Left hindlimb (tissue), 1 donor: ENCODE measurements at places on chromosomes 7 and 10.

GRCh38 chr10:43166880-43167497 is 28.7 kb downstream of the CSGALNACT2 start:
- no peak for DNase-seq

DNA sequence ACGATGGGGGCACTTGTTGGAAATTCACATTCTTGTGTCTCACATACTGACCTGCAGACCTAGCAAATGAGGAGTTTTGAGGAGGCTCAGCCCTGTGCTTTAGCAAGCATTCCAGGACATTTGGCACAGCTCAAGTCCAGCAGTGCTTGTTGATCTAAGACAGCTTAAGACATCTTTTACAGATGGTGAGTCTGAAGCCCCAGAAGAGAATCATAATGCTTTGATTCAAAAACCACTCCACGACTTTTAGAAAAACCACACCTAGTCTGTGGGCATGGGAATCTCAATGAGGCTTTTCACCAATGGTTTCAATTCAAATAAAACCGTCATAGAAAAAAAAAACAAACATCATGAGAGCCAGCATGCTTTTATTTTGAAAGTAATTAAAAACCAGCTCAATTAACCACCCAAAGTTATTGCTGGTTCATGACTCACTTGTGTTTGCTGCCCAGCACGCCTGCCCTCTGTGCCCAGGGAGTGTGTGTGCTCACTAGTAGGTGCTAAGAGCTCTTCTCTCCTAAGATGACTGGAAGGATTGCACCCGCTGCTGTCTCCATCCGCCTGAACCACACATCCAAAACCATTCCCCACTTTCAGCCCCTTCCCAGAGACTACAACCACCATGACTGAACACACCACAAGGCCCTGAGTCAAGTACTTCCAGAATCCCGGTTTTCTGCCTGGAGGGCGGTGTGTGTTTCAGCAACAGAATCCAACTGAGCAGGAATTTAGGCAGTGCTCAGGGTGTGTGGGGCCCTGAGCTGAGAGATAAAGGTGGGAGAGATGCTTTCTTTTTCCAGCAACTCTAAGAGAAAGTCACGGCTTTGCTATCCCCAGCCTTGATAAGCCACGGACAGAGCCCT is 130.2 kb upstream of the ADAM12 start:
- no peak for DNase-seq

- DNase-seq: no peak
These were observed 89.2 kb upstream of the NPS start for GRCh38 chr10:127459918-127460317.

- DNase-seq: no peak
These were observed 13.7 kb upstream of the INMT start for GRCh38 chr7:30738026-30738915.

GRCh38 chr10:35523670-35524225 is 81.4 kb upstream of the GJD4 start:
- DNase-seq: no peak

GRCh38 chr10:108583877-108584276 is 1339.4 kb downstream of the XPNPEP1 start:
- no peak for DNase-seq

DNA sequence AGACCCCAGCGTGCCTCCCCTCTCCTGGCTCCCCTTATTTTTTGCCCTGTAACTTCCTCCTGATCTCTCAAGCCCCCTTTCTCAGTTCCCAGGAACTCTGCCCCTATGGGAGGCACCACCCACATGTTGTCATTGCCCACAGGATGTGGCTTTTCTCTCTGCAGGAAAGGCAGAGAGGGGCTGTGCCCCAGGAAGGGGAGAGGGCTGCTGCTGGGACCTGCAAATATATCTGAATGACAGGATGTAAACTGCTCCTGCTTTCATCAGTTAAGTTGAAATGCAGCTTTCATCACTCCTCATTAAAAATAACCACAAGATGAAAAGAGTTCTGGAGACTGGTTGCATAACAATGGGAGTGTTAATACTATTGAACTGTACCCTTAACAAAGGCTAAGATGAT is 103.3 kb downstream of the CLEC2L start:
- no peak for DNase-seq

- DNase-seq: no peak
These were observed 34.3 kb downstream of the MAPK8 start for GRCh38 chr10:48340734-48341133.

DNA sequence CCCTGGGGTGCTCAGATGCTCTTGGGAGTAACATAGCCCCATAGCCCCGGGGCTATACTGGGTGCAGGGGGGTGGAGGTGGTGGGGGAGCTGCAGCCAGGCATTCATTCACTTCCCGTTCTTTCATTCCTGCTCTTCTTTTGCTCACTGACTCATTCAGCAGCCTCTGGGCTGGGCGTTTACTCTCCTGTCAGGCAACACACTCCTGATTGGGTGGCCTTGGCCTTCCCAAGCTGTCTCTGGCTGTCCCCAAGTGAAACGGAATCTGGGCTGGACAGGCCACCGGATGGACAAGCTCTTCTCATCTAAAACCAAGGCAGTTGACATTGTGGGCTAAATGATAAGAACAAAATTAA is 34.6 kb downstream of the CHST3 start:
- DNase-seq: no peak

GRCh38 chr10:97128516-97129154 is 57.1 kb downstream of the SLIT1 start:
- DNase-seq: no peak

- DNase-seq: no peak
These were observed 94.3 kb upstream of the PDE1C start for GRCh38 chr7:32164341-32164996.

DNA sequence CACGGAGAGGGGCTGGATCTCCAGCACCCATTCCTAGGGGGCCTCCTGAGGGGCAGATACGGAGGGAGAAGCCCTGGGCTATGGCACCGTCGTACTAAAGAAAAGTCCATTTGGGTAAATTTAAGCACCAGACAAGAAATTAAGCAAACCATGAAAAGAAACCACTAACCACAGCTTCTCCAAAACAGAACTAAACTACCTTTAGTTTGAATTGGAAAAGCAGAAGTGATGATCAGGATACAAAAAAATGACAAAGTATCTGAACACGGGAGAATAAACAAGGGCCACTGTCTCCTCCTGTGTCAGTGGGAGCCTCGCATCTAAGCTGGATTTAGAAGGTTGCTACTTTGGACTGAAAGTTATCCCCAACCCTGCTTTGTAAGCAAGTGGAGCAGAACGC is 69.1 kb downstream of the DIP2C start:
- no peak for DNase-seq

- DNase-seq: no peak
These were observed 212.7 kb upstream of the ZNF804B start for GRCh38 chr7:88546808-88547207.

DNA sequence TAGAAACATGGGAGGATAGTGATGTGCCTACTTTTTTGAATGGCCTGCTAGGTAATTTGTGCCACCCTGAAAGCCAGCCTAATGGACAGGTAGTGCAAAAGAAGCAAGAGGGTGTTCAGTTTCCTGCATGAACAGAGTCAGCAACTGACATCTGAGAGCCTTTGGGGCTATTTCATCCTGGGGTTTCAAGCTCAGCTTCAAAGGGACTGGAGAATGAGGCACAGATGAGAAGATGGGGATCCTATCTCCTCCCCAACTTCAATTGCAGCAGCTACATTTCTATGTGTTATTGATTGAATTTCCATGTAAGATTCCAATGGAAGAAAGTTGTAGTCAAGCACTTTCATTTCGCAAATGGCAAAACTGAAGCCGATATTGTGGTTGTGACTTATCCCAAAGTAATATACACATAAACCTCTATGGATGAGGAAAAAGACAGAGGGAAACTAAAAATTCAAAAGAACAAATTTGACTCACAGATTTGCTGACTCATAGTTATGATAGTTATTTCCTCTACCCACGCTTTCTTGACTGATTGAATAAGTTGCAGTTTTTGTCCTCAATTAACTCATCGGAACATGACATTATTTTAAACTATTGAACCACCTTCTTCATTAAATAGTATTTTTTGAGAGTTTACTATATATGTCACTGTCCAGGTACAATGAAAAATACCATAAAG is 42.6 kb upstream of the NRP1 start:
- no peak for DNase-seq

GRCh38 chr10:120963594-120964220 is 112.5 kb downstream of the WDR11 start:
- DNase-seq: no peak

- no peak for DNase-seq
These were observed 75.6 kb upstream of the LYZL2 start for GRCh38 chr10:30705101-30705624.

DNA sequence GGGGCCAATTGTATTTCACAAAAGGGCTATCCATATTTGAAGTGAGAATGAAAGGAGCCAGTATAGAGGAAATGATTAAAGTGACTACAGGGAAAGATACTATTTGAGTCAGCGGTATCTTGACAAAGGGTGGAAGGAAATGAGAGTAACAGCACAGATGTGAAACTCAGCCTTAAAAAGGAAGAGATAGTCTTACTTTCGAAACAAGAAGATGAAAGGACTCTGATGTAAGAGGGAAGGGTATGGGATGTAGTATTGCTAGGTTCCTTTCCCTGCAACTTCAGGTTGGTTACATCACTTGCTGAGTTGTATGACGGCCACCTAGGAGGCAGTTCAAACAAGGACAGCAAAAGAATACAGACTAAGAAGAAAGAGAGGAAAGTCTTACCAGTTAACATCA is 13.7 kb downstream of the CISD1 start:
- DNase-seq: no peak

- no peak for DNase-seq
These were observed 633.9 kb downstream of the ARL4A start for GRCh38 chr7:13321316-13321715.

- no peak for DNase-seq
These were observed 188.1 kb upstream of the STEAP1 start for GRCh38 chr7:89966067-89966664.
